ENCODE measurements at places on chromosomes 7 and 10.

DNA sequence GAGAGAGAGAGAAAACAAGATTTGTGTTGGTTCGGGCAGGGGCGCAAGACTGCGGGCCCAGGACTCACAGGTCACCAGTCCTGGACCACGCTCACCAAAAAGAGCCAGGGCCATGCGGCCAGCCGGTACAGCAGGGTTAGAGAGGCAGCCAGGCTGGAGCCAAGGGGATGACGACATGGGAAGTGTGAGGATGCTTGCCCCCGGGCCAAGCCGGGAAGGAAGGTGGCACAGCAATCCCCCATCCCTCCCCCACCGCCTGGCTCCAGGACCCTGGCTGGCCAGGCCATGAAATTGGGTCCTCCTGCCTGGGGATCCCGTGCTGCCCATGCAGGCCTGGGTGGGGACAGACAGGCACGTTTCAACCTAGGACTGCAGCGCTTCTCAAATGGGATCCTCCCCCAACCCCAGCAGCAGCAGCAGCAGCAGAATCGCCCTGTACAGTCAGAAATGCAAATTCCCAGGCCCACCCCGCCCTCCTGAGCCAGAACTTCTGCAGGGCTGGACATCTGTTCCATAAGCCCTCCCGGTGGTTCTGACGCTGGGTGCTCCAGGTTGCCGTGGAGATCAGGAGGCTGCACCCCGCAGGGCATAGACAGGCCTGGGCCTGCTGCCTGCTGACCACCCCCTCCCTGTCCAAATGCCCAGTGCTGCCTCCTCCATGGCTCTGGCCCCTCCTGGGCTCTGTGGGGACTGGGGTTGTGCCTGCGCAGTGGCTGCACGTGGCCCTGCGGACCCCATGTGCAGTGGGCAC is 35.0 kb downstream of the YKT6 start:
- no peak for DNase-seq

- no peak for DNase-seq
Measured at GRCh38 chr10:132900211-132900756, 42.1 kb downstream of the CFAP46 start.

- DNase-seq: no peak
Measured at GRCh38 chr10:2236876-2237275, 499.6 kb upstream of the ADARB2 start.

GRCh38 chr7:12258074-12258473 is 47.0 kb downstream of the TMEM106B start:
- DNase-seq: no peak

DNA sequence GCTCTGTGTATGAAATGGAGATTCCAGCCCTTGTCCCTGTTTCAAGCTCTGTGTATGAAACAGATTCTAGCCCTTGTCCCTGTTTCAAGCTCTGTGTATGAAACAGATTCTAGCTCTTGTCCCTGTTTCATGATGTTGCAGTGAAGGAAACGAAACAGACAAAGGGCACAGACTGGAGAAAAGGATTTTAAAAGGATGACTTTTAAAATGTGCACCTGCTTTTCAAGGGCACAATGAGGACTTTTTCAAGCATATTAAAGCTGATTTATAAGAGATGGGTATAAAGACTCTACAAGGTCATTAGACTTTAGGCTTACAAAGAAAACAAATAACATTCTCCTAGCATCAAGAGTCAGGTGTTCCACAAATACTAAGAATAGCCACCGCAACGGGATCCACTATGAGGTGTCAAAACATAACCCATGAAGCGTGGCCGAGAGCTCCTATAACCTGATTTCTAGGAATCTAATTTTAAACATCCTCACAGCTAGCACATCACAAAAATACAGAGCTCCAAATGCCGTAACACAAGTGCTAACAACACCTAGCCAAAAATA is 29.0 kb downstream of the DIP2C start:
- no peak for DNase-seq

GRCh38 chr10:114282526-114282925 is 43.5 kb downstream of the VWA2 start:
- no peak for DNase-seq

DNA sequence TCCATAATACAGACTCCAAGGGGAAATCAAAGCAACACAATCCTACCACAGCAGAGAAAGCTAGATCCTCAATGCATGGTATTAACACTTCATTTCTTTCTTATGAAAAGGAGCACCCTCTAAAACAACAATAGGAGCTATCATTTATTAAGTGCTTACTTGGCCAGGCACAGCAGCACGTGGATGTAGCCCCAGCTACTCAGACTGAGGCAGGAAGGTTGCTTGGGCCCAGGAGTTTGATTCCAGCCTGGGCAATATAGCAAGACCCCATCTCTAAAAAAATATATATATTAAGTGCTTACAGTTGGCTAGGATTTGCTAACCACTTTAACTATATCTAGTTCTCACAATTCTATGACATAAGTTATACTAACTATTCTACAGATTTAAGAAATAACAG is 12.2 kb downstream of the SNX13 start:
- DNase-seq: no peak

- DNase-seq: peak; percentile 31
Measured at GRCh38 chr10:30538086-30538485, 91.5 kb downstream of the LYZL2 start.

DNA sequence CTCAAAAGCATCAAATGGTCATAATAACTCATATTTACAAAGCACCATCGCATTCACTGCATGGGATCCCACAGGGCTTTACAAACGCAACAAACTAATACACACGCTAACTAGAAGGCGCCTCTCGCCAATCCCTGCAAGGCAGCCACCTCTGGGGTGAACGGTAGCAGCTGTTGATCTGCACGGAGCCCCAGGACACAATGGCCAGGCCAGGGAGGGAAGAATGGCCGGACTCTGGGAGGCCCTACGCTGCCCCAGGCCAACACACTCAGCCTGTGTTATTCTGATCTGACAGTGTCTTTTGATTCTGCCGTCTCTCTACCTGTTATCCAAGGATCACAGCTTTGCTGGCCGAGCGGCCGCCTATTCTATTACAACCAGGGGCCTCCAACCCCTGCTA is 41.8 kb downstream of the HABP2 start:
- no peak for DNase-seq

GRCh38 chr10:104447331-104447730 is 93.7 kb downstream of the CFAP58 start:
- DNase-seq: no peak

- no peak for DNase-seq
Measured at GRCh38 chr7:51602376-51602775, 285.8 kb upstream of the COBL start.

DNA sequence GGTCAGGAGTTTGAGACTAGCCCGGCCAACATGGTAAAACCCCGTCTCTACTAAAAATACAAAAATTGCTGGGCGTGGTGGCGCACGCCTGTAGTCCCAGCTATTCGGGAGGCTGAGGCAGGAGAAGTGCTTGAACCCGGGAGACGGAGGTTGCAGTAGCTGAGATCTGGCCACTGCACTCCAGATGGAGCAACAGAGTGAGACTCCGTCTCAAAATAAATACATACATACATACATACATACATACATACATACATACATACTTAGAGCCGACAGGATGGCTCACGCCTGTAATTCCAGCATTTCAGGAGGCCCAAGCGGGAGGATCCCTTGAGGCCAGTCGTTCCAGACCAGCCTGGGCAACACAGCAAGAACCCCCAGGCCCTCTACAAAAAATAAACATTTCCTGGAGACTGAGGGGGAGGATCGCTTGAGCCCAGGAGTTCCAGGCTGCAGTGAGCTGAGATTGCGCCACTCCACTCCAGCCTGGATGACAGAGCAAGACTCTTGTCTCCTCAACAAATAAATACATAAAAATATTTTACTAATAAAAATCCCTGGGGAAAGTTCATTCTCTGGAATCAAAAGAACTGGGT is 90.9 kb upstream of the TNRC18 start:
- peak; percentile 78 for DNase-seq

DNA sequence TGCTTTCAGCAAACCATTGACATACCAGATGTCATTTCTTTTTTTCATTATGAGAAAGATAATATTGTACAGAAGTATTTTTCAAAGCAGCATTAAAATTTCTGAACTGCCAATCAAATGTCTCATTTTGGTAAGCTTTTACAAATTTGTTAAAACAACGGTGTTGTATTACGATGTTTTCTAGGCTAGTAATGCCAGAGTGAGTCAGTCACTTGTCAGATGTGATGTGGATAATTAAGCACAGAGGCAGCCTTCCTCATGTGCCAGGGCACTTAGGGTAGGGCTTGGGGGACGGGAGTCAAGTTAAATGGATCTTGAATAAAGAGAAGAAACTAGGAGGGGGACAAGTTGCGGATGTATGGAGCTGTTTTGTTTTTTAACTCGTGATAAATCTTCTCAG is 10.1 kb downstream of the PSTK start:
- no peak for DNase-seq

DNA sequence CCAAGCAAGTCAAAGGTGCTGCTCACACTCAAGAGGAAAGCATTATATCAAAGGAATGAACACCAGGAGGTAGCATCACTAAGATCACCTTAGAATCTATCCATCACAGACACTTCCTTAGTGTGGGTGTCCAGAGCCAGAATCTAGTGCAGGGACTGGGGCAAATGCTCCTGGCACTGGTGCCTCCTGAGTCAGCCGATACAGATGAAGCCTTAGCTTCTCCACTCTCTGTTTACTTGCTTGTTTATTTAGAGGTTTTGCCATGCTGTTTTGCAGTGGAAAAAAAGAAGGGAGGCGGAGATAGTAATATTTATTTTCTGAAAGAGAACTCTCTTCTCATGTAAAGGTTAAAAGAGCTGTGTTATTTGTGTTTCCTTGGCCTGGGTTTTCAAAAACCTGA is 303.1 kb downstream of the WDR11 start:
- no peak for DNase-seq

DNA sequence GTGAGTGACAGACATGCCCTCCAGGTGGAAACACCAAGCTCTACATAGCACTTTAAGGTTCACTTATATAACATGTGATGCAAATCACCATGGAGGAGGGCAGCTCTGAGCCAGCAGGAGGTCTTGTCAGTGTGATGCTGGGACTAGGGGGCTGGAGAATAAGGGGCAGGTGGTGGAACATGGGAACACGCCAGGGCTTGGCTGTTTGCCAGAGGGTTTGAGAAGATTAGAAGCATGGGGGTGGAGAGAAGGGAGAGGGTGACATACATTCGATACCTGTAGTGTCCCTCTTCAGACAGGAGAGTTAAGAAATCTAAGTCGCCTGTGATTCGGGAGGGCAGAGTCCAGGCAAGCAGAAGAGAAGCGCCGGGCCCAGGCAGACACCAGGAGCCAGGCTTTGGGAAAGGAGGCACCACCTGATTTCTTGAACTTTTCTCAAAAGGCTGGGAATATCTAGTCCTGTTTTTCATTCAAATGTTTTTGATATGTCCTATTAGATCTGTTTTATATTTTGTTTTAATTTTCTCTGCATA is 16.9 kb upstream of the LAMB4 start:
- DNase-seq: no peak

DNA sequence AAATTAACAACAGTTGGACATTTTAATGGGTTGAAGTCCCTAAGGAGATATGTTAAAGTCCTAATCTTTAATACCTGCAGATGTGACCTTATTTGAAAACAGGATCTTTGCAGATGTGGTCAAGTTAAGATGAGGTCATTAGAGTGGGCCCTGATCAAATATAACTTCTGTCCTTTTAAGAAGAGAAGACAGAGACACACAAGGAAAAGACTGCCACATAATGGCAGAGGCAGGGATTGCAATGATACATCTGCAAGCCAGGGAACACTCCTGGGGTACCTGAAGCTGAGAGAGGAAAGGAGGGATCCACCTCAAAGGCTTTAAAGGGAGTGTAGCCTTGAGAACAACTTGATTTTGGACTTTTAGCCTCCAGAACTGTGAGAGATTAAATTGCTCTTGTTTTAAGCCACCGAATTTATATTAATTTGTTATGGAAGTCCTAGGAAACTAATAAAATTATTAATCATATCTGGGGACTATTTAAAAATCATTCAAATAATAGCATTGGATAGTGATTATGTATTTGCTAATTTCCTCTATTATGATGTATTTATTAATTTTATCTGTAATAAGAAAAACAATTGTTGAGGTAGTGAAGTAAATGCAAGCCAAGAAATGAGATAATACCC is 700.0 kb upstream of the PCDH15 start:
- DNase-seq: peak; percentile 1

GRCh38 chr10:82319562-82319961 is 444.6 kb downstream of the NRG3 start:
- no peak for DNase-seq

- peak; percentile 32 for DNase-seq
Measured at GRCh38 chr7:93284908-93285307, 52.7 kb downstream of the VPS50 start.

DNA sequence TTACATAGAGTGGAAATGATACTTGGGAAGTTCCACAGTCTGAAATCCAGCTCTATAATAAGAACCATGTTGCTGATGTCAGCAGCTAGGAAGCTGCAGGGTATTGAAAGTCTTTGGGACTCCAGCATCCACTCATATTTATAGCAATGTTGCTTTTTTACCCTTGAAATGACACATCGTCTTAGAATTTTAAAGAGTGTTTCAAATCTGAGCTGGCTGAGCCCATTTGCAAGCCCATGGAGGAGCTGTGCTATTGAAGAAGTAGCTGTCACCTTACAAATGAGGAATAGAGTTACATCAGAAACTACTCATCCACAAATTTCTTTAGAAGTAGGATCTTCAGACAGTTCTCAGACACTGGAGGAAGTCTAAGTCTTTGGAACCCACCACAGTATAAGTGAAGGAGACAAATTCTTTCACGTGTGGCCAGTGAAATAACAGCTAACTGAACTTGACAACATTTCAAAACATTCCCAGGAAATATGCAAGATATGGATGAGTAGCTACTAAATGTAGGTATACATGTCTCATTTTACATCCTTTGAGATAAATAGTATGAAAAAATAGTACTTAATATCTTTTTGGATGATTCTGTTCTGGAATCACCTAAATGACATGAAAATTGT is 203.6 kb downstream of the ZNF365 start:
- DNase-seq: peak; percentile 31

DNA sequence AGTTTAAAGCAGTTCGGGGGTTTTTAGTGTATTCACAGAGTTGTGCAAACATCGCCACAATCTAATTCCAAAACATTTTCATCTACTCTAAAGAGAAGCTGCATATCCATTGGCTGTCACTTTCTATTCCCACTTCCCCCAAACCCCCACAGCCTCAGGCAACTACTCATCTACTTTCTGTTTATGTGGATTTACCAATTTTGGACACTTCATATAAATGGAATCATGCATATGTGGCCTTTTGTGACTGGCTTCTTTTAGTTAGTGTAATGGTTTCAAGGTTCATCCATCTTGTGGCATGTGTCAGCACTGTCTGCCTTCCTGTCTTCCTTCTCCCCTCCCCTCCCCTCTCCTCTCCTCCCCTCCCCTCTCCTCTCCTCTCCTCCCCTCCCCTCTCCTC is 78.5 kb upstream of the FZD1 start:
- no peak for DNase-seq
